ENCODE measurements at places on chromosomes 5 and 9.
A peak's percentile ranks its signal among the peaks of the same experiment; 100 is the strongest.

DNA sequence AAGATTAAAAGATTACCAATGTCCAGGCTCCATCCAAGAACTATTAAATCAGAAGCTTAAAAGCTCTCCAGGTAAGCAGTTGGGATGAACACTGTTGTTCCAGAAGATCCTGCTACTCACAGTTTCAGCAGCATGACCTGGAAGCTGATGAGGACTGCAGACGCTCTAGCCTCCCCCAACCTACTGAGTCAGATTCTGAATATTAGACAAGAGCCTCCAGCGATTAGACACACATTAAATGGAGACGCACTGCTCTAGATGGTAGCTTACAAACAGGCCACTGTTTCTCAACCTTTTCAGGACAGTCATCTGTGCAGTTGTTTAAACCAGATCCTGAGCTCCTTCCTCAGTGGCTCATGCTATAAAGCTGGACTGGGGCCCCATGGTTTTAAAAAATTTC is 54.3 kb downstream of the MTMR12 start:
- no peak for DNase-seq

DNA sequence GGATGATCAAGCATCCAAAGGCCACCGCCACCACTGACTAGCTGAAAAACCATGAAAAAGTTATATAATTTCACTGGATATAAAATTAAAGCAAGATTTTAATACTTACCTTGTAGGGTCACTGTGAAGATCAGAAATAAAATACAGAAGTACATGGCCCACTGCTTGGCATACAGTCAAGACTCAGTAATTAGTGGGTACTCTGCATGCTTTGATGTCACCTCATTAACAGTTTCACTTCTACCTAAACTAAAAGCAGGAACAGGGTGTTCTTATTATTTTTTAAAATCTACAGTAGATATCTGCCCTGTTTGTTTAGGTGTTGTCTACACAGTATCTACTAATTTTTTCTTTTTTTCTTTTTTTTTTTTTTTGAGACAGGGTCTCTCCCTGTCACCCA is 66.4 kb downstream of the NFIB start:
- DNase-seq, result no peak

DNA sequence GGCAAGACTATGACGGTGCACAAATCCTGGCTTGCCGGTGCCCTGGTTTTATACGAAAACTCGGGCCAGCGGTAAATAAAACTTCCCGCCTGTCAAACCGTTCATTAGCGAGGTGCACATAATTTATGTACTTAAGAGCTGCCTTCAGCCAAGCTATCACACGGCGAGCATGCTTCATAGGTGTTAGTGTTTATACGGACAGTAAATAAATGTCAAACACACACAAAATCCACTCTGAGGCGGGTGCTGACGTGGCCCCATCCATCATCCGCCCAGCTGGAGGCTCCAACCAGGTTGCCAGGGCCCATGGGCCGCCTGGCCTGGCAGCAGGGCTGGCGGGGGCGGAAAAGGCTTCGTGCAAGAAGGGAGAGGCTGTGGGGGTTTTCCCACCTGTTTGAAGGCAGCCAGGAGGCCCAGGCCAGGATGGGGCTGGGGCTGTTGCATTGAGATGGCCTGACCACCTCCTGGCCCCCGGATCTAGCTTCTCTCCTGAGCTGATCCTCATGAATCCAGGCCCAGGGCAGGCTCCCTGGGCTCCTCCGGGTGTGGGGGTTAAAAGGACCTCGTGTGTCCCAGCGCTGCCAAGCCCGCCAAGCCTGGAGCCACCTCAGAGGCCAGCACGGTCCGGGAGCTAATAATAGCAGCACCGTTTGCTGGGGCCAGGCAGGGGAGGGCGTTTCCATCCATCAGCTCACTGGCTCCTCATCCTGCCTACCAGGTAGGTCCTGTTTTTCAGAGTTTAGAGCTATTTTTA is 43.2 kb downstream of the BARX1 start:
- DNase-seq, result peak; percentile 71

GRCh38 chr9:3239240-3239639 is 286.6 kb downstream of the RFX3 start:
- DNase-seq, result no peak

GRCh38 chr9:5443850-5444249 is 6.1 kb upstream of the PLGRKT start:
- no peak for DNase-seq

- no peak for DNase-seq
These were observed 22.1 kb downstream of the PTCH1 start for GRCh38 chr9:95494416-95495371.

- peak; percentile 86 for DNase-seq
These were observed at the start of gene RAI14 for GRCh38 chr5:34656001-34656699. RAI14 (plus strand) TSS chr5:34656328; CDS start chr5:34686920, 30,592 bp downstream.

DNA sequence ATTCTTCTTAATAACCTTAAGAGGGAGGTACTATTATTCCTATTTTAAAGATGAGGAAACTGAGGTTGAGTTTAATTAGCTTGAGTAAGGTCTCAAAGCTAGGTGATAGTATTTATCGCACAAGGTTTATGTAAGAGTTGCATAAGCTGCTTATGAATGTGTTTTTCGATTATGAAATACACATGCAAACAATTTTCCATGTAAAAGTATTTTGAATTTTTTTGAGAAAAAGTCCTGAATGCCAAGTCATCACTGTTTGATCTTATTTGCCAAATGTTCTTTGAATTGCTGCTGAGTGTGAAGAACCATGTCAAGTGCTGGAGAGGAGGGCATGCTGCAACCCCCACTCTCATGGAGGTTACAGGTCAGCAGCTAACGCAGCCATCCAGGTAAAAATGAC is 174.4 kb downstream of the CARTPT start:
- no peak for DNase-seq

- DNase-seq, result no peak
These were observed 57.2 kb upstream of the RIC1 start for GRCh38 chr9:5571629-5572232.

- no peak for DNase-seq
These were observed 221.3 kb downstream of the PIK3R1 start for GRCh38 chr5:68436686-68437520.

DNA sequence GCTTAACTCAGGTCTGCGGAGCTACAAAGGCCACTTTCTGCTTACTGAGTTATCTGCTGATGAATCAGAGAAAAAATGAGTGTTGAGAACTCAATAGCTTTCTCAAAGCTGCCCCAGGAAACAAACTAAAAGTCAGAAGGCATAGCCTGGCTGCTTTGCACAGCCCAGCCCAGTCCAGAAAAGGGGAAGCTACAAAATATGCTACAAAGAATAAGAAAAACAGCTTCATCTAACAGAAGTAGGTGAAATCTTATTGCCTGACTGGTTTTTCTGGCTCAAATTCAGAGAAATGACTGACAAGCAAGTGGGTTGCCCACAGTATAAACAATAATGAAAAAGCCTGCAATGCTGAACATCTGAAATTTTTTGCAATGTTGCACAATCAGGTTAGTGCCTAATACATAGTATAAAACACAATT is 156.2 kb downstream of the PPP2R2B start:
- no peak for DNase-seq

GRCh38 chr5:156119692-156120091 is 207.3 kb upstream of the SGCD start:
- no peak for DNase-seq

GRCh38 chr9:5481322-5482040 is 28.9 kb upstream of the PDCD1LG2 start:
- DNase-seq, result no peak

DNA sequence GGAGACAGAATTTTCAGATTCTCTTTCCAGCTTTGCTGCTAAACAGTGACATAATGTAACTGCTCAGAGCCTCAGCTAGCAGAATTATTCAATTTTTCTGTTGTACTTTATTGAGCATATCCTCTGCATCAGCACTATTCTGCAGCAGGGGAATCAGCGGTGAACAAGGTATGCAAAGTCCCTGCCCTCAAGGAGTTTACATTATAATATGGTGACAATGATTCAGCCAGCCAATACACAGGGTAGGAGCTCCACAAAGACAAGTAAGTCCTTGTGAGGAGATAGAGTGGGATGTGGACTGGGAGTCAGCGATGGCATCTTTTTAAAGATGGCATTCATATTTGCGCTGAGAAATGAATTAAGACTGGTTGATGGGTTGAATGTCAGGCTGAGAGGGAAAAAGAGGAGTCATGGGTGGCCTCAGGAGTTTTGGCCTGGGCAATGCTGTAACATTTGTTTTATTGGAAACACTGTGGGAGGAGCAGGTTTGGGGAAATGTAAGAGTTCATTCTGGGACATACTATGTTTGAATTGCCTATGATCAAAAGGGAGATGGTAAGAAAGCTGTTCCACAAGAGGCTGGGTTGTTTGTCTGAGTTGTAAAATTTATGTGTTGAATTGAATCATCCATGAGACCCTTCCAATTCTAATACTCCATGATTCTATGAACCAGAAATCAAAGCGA is 194.5 kb downstream of the PLK2 start:
- no peak for DNase-seq

DNA sequence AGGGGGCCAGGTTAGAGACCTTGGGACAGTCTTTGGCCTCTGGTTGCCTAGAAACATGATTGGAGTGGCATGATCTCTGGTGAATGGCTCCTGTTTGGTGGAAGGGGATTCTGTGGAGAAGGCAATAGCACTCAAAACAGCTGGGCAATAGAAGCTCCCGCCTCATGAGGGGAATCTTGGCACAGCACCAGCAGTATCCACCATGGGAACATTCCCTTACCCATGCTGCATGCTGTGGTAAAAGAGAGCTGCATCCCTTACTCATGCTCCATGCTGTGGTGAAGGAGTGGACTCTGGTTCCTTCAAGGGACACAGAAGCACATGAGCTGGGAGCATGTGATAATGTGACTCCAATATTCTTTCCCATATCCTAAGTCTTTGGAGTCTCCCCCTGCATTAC is 160.6 kb downstream of the PJA2 start:
- DNase-seq, result no peak

DNA sequence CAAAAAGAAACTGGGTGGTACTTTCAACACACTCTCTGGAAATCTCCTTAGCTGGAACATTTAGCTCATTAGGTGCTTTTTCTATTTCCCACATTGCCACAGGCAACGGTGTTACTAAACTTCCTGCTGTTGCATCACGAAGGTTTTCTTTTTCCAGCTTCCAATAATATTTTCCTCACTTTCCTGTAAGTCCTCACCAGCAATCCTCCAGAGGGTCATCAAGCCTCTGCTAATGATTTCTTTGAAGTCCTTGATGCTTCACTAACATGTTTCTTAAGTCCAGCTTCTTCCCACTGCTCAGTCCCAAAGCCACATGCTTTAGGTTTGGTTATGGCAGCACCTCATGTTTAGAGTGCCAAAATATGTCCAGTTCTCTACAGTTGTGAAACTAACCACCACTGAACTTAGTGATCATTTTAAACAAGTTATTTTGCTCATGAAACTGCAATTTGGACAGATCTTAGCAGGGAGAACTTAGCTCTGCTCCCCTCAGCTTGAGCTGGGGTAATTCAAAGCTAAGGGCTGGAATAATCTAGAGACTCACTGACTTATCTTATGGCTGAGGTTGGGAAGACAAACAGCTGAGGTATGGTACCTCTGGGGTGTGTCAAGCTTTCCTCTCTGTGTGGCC is 39.9 kb upstream of the RETREG1 start:
- DNase-seq, result peak; percentile 68

DNA sequence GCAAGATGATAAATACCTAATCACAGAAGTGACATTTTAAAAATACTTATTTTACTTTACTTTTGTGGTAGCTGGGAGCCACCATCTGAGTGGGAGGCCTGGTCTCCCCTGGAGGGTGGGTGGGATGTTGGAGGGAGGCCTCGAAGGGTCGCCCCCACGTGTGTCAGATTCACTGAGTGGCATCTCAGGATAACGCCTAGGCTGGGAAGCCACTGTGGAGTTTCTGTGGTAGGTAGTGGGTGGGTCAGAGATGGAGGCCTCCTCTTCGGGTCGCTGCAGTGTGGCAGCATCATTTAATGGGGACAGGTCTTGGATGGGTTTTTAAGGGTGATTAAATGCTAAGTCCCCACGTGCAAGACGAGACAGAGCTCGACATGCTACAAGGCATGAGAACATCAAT is 1154.8 kb upstream of the CDH18 start:
- no peak for DNase-seq

DNA sequence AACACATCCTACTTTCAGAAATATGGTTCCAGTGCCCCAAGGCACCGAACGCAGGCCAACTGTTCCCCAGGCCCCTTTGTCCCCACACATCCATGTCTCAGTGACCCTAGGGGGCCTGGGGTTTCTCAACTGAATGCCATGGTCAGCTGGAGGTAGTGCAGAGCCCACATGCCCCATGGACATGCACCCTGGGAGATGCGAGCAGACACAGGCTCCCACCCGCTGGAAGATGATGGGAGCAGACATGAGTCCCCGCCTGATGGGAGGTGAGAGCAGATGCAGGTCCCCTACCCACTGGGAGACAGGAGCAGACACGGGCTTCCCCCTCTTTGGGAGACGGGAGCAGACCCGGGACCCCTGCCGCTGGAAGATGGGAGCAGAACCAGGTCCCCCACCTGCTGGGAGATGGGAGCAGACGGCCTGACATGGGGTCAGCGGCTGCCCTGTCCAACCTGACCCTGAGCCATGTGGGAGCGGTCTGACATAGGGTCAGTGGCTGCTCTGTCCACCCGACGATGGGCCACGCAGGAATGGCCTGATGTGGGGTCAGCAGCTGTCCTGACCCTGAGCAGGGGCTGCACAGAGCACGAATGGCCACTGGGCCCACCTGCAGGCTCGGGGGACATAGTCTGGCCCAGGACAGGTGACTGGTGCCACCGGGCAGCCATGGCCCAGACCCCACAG is 18.4 kb downstream of the ZDHHC11B start:
- DNase-seq, result no peak

DNA sequence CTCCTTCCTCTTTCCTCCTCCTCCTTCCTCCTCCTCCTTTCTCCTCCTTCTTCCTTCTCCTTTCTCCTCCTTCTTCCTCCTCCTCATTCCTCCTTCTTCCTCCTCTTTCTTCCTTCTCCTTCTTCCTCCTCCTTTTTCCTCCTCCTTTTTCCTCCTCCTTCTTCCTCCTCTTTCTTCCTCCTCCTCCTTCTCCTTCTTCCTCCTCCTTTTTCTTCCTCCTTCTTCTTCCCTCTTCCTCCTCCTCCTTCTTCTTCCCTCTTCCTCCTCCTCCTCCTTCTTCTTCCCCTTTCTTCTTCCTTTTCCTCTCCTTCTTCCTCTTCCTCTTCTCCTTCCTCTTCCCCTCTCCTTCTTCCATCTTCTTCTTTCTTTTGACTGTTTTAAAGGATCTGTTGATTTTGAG is 538.8 kb downstream of the TMEM38B start:
- no peak for DNase-seq

GRCh38 chr5:180201051-180201987 is 7.7 kb downstream of the RASGEF1C start:
- peak; percentile 55 for DNase-seq

DNA sequence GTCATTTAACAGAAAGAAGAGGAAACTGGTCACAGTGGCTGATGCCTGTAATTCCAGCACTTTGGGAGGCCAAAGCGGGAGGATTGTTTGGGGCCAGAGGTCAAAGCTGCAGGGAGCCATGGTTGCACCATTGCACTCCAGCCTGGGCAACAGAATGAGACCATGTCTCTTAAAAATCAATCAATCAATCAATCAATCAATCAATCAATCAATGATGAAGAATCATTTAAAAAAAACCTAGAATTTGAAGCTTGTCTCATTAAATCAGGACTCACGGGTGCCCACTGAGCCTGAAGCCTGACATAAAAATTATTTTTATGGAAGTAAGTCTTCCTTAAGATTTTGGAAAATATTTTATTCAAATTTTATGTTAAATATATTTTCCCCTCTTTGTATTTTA is 43.9 kb downstream of the BNIP1 start:
- DNase-seq, result no peak

- DNase-seq, result no peak
These were observed 21.7 kb downstream of the TCF7 start for GRCh38 chr5:134136221-134136631.

- peak; percentile 80 for DNase-seq
These were observed 14.7 kb upstream of the TMEM250 start for GRCh38 chr9:136133191-136133958.

Measured in cardiac muscle cell (in vitro differentiated cells and primary cell).